ENCODE measurements at places on chromosomes 7 and 10. TPM values are rescaled to one million over a fixed set of nuclear protein-coding genes. Genes with fewer than 3 reads are reported as not detected.

Gene FANK1
- 13.4 TPM for total RNA-seq

Gene AMPH
- total RNA-seq = 1.2 TPM

Gene SLC29A3
- 5.3 TPM for total RNA-seq

Gene FAM171A1
- total RNA-seq = 53.0 TPM

Gene SDK1
- total RNA-seq = 38.3 TPM

- no peak for DNase-seq
These were observed 10.9 kb downstream of the PARP12 start for GRCh38 chr7:140051820-140052219.

DNA sequence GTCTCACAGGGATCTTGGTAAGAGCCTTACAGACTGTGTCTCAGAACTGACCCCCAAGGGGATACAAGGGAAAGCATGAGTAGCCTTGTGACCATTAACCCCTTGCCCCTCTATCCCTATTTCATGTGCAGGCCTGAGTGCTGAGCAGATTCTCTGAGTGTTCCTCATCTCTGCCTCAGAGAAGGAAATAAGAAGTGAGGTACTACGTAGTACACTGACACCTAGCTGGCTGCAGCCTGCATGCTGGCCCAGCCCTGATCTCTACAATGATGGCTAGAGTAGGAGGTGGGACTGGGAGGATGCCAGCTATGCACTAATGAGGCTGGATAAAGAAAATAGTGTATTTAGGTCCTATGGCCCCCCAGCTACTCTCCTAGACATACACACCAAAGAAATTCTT is 174.9 kb upstream of the HPS1 start:
- no peak for DNase-seq

DNA sequence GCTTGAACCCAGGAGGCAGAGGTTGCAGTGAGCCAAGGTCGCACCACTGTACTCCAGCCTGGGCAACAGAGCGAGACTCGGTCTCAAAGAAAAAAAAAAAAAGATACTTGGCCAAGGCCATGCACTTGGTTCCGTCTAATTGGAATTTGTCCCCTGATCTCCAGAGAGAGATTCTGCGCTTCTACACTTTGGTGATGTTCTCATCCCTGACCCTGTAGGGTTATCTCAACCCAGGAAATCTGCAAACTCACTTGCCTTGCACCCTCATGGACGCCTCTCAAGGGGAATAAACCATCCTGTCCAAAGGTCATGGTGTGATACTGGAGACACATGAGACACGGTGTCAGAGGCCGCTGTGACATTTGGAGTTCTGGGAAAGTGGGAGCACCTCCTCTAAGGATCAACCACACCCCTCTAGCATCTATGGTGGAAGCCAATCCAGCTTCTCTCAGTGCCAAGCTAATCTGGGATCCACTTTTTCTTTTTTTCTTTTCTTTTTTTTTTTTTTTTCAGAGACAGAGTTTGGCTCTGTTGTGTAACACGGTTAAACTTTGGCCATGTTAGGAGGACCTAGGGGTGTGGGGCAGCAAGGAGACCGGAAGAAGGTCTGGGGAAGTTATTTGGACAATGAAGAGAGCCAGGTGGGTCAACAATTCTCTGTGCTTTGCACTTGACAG is 7.8 kb upstream of the POR start:
- DNase-seq = no peak

GRCh38 chr10:21614000-21614399 is 80.0 kb downstream of the MLLT10 start:
- DNase-seq = no peak

- peak; percentile 2 for DNase-seq
These were observed 13.1 kb upstream of the LIPF start for GRCh38 chr10:88651101-88651551.

- no peak for DNase-seq
These were observed 2.7 kb downstream of the KCNMA1 start for GRCh38 chr10:77634939-77635338.

DNA sequence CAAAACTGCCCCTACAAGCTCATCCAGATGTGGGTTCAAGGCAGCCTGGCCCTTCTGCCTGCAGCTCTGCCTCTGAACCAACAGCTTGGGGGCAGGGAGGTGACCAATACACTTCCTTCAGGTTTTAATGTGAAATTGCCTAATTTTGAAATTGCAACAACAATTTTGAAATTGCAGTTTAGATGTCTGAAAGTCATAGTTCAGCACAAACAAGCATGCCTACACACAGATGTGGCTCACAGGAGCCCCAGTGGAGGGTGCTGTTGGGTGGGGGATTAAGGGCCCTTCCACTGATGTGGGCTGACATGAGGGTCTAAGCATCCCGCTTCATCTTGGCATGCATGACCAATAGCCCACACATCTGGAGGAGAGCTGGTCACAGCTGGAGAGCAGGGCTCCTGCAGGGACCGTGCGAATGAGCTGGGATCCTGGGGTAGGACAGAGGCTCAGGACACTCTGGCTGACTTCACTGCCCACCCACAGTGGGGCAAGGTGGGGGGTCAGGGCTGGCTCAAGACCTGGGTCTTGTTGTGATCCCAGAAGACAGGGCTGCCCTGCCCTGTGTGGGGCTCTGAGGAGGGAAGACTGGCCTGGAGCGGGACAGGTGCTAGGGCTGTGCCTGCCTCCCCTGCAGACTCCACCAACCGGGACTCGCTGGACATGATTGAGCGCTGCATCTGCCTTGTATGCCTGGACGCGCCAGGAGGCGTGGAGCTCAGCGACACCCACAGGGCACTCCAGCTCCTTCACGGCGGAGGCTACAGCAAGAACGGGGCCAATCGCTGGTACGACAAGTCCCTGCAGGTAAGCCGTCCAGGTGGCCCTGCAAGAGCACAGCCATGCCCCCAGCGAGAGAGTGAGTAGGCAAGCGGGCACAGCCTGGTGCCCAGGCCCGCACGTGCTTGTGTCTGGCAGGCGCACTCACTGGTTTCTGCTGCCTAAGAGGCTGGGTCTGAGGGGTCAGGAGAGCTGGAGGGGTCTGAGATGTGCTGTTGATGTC is 32.3 kb downstream of the CHAT start:
- peak; percentile 19 for DNase-seq

DNA sequence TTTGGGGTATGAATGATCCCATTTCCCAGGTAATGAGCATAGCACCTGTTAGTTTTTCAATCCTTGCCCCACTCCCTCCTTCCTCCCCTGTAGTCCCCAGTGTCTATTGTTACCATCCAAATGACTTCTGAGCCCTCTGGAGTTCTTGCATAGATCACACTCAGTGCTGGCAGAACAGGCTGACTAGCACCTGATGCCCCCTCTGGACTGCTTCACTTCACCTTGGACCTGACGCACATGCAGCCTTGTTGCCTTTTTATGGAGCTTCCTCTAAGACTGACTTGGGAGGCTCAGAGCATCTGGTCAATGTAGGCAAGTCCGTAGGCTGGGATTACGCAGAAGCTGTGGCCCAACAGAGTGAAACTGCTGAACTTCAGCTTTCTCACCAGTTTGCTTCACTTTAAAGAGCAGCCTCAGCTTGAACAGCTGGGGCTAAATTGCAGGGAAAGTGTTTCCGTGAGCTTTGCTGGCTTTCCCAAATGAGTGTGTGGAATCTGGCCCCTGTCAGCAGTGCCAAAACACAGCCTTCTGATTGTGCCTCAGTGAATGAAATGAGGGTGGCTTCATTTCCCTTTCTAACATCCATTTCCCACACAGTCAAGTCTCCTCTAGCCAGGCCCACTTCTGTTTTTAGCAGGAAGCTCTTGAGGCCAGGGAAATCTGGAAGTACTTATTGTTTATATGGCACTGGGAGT is 48.5 kb downstream of the NXPH1 start:
- DNase-seq = peak; percentile 22

- DNase-seq = no peak
These were observed 65.6 kb upstream of the KDM7A start for GRCh38 chr7:140242057-140243031.

Data from kidney (tissue), 22 donors.